Stimulated activated CD8-positive, alpha-beta memory T cell treated with anti-CD3 and anti-CD28 coated beads, Interleukin-4, amount 100 ng/mL, for 1 hour (primary cell): ENCODE measurements at places on chromosomes 7 and 10.

DNA sequence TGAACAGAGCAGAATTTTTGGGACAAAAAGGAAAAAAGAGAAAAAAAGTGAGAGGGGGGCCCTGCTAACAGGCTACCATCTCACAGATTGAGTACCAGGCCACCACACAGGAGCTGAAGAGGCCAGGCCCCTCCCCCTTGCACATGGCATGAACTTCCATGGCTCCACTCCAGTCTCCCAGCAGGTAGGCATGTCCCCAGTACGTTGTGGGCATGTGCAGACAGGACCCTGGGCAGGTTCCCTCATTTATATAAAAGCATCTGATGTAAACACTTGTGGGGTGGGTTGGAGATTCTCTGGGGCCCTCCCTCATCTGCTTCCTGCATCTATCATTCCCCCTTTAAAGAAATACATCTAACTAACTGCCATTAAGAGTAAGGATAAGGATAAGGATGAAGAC is 45.0 kb upstream of the AKR1C1 start:
- no peak for DNase-seq

DNA sequence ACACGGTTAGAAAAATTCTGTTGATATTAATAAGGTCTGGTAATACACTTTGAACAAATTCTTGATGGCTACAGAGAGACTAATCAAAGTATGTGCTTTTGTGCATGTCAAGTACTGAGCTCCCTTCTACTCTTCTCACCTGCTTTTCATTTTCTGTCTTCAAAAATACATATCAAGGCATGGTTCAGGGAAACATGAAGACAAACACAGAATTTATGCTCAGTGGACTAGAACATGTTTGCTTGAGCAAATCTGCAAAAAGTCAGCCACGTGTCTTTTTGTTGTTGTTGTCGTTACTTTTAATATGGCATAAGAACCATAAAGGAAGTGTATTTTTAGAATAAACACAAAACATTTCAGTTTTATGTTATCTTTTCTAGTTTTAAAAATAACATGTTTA is 21.9 kb downstream of the CDK13 start:
- DNase-seq: no peak

DNA sequence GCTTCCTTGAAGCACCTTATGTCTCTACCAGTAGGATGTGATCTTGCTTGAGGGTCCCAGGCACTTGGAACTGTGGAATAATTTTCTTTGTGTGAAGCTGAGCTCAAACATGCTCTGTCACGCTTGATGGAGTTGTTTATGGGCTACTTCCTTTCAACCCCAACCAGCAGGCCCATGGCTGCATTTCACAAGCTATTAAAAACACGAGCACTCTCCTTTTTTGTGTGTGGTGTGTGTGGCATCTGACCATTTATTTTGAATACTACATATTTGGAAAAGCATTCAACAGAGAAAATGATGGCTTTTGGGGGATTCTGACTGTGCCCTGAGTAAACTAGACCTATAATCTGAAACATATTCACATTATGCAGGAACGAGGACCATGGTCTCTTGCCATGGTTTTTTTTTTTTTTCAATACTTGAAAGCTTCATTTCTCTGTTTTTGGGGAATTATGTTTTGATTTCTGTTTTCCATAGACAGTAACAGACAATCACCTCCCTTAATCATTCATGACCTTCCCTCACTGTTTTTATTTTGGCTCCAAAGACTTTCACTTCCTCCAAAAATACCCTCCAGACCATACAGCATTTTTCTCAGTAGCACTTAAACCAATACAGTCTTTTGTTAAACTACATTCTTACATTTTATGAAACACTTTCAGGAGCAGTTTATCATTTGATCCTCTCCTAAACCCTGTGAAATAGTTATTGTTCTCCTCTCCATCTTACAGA is 233.6 kb upstream of the BMPER start:
- DNase-seq: no peak

GRCh38 chr10:118798231-118798662 is 43.5 kb upstream of the CACUL1 start:
- DNase-seq: no peak

DNA sequence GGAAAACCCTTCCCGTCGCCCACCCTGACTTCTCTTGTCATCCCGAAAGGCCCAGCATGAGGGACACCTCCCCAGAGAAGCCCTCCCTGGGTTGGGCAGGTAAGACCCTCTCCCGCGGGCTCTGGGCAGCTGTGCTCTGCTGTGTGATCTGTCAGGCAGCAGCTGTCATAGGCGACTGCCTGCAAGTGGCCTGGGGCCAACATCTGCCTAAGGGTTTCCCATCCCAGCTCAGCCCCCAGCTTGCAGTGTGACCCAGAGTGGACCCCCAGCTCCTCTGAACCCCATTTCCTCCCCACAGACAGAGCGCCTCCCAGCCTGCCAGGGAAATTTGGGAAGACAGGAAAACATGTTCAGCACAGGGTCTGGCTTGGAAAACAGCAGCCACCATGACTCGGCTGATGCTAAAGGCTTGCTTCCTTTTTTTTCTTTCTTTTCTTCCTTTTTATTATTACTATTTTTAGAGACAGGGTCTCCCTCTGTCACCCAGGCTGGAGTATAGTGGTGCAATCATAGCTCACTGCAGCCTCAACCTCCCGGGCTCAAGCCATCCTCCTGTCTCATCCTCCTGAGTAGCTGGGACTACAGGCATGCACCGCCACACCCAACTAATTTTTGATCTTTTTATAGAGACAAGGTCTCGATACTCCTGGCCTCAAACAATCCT is 18.3 kb upstream of the TNRC18 start:
- no peak for DNase-seq

DNA sequence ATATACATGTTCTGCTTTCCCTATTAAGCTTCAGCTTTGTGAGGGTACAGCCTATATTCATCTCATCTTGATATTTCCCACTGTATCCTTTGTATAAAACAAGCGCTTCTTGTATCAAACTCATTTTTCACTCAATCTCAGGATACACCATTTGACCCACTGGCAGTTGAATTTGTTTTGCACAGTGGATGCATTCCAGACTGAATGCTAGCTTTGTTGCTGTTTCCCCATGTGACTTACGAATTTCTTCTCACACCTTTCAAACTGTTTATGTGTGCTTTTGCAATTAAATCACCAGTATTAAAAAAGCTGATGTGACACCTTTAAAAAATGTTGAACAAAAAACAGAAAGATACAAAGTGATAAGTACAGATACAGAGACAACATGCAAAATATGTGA is 180.9 kb downstream of the ZNF438 start:
- no peak for DNase-seq

GRCh38 chr10:43360086-43360485 is 11.3 kb upstream of the FXYD4 start:
- no peak for DNase-seq

- DNase-seq: no peak
These were observed 84.5 kb upstream of the CHRM2 start for GRCh38 chr7:136783934-136784333.

- DNase-seq: no peak
These were observed 6.3 kb upstream of the SNX13 start for GRCh38 chr7:17946591-17946990.

DNA sequence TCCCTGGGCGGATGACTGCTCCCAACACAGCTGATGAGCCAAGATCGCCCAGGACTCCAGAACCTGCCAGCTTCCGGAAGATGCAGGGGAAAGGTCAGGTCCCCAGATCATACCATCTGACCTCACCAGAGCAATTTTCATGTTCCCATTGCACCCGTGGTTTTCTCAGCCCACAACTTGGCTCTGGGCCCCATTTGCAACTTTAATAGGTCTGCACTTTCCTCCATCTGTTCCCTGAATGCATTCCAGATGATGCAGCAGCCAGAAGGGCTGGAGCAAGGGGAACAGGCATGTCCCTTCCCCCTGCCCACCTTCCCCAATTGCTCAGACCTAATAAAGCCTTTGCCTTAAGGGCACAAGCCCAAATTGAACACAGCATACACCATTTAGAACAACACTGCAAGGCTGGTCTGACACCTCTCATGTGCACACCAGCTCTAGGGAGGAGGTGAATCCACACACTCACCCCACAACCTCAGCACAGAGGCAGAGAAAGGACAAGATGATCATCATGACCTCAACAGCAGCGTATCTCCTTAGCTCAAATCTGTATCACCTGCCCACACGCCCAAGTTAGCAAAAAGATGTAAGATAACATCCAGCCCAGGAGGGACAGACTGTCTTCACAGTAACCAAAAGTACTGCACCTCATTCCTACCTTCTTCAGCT is 87.5 kb downstream of the PLXNA4 start:
- no peak for DNase-seq

DNA sequence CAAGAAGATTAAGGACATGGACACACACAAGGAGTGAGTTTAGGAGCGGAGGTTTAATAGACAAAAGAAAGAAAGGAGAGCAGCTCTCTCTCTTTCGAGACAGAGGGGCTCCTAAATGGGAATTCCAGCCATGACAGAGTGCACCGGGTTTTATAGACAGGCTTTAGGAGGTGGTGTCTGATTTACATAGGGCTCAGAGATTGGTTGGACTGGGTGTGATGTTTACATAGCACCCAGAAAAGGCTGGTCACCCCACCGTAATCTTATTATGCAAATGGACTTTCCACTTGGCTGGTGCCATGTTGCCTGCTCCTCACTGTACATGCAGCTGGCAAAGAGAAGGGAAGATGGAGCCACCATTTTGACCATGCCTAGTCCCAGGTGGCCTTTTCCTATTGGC is 28.4 kb upstream of the MRC1 start:
- no peak for DNase-seq

DNA sequence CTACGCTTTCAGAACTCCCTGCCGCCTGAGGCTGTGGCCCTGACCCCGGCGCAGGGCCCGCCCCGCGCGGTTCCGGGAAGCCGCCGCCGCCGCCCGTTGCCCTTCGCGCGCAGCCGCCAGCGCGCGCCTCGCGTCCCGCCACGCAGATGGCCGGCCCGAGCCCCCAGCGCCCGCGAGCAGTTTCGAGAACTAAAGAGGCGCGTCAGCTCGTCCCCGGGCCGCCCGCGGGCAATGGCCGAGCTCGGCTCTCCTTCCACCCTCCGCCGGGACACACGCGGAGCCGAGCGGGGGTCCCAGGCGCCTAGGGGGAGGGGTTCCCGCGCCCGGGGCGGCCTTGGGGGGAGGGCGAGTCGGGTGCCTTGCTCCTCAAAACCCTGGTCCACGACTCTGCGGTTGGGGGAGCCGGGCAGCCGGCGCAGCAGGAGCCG is 1.8 kb downstream of the HNRNPF start:
- peak; percentile 21 for DNase-seq

GRCh38 chr7:35712563-35713226 is 17.8 kb upstream of the HERPUD2 start:
- DNase-seq: no peak

DNA sequence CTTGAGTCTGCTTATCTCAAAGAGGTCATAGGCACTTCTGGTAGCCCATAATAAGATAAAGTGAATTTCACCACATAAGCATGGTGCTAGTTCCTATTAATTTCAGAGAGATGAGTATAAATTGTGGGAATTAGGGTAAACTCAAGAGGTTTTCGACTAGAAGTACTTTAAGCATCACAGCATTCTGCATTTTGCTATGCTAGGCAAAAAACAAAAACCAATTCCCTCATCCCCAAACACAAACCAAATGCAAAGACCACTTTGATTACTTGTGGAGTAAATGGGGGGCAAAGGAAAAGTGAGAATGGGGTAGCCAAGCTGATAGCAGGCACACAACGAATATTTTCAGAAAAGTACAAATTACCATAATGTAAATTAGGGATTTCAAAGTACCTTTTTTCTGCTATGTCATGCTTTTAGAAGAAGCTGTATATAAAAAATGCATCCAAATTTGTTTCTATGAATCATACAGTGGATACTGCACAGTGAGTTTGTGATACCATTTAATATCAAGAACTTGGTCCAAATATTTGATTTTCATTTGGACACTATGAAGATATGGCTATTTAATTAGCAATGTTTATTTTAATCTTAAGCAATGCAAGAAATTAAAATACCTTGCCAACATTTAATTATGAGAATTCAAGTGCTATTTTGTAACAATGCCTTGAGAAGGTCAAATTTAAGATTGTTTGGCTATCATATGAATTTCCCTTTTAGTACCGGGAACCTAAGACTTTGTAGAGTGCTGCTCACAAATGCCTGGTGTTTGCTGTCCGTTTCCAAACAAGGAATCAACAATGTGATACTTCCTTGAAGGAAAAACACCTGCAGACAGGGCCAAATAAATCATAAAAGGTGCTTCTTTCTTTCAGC is 455.5 kb downstream of the PHTF2 start:
- DNase-seq: no peak

- no peak for DNase-seq
These were observed 252.6 kb upstream of the ANKRD30A start for GRCh38 chr10:36872702-36873393.

- no peak for DNase-seq
These were observed 20.8 kb upstream of the OPTN start for GRCh38 chr10:13078912-13079775.

- DNase-seq: no peak
These were observed 190.9 kb downstream of the DNAJB6 start for GRCh38 chr7:157527686-157528085.

GRCh38 chr10:34031400-34031799 is 696.9 kb upstream of the NRP1 start:
- no peak for DNase-seq

- no peak for DNase-seq
These were observed 51.8 kb upstream of the FAM133B start for GRCh38 chr7:92641921-92642511.

- no peak for DNase-seq
These were observed 106.9 kb upstream of the PDLIM1 start for GRCh38 chr10:95397747-95398146.

GRCh38 chr10:119365773-119366599 is 158.6 kb downstream of the GRK5 start:
- no peak for DNase-seq

- no peak for DNase-seq
These were observed 23.9 kb upstream of the MPP7 start for GRCh38 chr10:28326516-28327490.

- no peak for DNase-seq
These were observed 167.1 kb upstream of the FAM3C start for GRCh38 chr7:121563177-121563576.

DNA sequence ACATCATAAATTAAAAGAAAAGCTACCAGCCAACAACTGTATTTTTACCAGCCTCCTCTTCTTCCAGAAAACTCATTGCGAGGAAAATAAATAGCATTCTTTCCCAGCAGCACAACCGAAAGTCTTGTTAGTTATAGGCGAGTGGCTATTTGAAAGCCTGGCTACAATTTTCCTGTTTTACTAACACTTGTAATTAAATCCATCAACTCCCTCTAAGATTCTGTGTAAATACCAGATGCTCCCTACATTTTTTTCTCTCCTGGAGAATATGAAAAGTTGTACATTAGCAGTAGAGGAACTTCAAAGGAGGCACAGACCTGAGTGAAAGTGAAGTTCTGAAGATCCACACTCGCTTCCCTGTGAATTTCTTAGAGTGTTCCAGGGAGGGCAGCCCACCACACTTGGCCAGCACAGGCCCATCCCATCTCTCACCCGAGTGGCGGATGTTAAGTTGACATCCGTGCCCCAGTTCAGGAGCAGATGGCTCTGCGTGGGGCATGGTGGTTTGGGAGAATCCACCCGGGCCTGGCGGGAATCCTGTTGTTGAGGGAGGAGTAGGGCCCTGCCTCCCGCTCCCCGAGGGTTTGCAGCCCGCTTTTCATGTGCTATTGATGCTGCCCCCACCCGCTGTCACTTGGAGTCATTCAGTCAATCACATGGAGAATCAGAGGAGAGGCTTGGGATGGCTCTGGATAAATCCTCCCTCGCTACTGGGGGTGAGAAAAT is 451.0 kb upstream of the GALNT17 start:
- DNase-seq: no peak
